ENCODE measurements at places on chromosomes 5 and 9.

DNA sequence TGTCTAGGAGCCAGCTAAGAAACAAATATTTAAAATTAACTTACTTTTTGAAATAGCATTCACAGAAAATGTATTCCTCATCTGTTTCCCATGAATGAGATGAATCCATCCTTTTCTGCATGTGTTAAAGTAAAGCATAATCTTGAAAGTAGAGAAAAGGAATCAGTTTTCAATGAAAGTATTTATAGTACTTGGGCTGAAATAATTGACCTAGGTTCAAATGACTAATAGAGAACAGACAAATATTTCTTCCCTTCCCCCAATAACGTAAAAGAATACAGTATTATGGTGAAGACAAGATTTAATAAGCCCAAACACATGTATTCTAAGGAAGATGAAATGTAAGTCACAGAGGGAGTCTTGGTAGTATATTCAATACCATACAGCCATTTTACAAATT, 403.5 kb downstream of the ZNF608 start:
- no peak for DNase-seq

- DNase-seq: no peak
Measured at GRCh38 chr9:135608999-135609317, 30.4 kb downstream of the GLT6D1 start.

GRCh38 chr5:158471535-158471924, 612.6 kb upstream of the CLINT1 start:
- DNase-seq: no peak

DNA sequence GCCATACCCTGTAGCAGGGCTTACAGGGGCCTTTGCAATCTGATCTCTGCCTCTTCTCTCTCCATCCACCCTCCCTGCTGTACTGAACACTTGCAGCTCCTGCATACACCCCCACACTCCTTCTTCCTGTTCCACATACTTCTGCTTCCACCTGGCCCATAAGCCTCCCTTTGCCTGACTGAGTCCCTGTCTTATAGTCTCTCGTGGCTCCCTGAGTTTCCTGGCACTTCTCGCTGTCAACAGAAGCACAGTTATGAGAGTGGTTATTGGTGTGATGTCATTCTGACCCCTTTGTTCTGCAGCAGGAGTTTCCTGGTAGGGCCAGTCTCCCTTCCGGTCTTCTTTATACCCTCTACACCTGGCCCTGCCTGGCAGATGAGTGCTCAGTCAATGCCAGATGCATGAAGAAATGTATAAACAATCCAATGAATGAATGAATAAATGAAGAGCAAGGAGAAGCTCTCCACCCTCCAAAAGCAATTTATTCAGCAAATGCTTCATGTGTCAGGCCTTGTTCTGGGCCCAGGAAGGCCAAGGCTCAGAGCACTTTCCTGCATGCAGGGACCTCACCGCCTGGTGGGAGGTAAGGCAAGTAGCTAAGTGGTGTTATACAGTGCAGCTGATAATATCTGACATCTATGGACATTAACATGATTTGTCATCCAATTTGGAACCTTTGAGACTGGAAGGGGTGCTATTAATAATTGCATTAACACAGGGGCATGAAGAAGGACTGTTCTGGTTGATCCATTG, 20.5 kb upstream of the CSF1R start:
- DNase-seq: no peak

DNA sequence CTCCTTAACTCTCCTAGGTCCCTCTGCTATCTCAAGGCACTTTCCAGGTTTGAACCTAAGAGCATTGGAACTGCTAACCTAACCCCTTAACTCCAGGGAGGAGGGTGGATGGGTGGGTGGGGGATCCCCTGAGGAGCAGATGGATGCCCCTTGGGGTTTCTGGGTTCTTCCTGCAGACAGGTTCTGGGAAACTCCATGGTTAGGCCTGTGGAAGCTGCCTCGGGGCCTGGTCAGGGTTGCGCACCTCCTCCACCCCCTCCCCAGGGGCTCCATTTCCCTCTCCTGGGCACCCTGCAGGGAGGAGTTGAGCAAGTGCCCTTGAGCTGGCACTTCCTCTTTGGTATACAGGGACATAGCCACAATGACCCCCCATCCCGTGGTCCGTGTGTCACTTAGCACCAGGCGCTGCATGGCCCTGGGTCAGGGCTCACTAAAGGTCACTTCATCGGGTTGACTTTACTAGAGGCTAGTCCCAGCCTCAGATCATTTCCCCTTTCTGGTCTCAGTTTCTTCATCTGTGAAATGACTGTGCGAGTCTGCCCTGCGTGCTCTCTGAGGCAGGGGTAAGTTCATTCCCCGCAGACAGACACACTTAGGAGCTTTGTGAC, 16.0 kb downstream of the CXXC5 start:
- DNase-seq: no peak

DNA sequence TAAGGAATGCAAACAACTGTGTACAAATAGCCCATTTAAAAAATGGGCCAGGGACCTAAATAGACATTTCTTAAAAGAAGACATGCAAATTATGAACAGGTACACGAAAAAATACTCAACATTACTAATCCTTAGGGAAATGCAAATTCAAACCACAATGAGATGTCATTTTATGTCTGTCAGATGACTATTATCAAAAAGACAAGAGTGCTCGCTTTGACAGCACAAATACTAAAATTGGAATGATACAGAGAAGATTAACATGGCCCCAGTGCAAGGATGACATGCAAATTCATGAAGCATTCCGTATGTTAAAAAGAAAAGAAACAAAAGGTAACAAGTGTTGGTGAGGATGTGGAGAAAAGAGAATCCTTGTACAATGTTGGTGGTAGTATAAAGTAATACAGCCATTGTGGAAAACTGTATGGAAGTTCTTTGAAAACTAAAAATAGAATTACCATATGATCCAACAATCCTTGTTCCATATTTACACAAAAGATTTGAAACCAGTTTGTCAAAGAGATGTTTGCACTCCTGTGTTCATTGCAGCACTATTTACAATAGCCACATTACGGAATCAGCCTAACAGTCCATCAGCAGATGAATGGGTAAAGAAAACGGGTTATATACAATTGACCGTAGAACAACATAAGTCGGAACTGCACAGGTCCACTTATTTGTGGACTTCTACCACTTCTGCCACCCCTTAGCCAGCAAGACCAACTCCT, 47.2 kb upstream of the PCAT7 start:
- DNase-seq: no peak

GRCh38 chr9:114096866-114097612, 2.1 kb downstream of the KIF12 start:
- no peak for DNase-seq

DNA sequence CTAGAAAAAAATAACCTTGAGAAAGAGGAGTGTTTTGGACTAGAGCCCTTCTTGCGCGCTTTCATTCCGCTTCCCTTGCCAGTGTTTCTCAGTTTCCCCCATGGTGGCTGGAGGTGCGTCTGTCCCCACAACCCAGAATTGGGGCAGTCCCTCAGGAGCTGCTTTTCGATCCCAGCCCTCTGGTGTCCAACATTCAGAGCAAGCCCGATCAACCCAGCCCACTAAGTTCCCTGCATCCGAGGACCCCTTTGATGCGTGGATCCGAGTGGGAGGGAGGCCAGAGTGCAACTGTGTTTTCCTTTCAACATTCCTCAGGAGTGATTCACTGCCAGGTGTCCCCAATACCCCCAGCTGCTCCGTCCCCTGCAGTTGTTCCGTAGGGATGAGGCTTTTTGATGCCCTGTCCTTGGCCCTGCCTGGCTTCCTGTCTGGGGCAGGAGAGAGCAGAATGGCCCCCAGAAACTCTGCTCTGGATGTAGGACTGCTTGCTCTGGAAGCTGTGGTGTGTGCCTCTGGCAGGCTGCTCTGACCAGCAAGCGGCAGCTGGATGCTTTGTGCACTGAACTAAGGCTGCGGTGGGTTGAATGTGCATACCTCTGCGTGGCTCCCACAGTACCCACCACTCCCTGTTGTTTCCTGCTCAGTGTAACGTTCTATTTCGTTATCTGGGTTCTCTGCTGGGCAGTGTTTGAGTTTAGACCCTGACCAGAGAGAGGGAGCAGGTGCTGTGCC, 117.5 kb downstream of the BOD1 start:
- no peak for DNase-seq

DNA sequence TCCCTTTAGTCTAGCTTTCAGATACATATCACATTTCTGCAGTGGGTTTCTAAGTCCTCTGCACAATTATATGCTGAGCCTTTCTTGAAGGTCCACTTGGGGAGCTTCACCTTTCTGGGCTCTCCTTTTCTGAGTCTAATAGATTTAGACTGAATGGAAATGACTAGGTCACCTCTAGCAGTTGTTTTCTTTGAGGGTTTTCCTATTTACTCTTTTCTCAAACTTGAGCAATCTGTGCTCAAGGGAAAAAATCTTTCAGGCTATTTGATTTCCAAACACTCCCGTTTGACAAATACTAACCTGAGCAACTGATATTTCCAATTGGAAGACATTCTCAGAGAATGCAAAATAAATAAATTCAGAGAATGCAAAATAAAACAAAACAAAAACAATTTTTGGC, 39.0 kb downstream of the ISOC1 start:
- DNase-seq: no peak

DNA sequence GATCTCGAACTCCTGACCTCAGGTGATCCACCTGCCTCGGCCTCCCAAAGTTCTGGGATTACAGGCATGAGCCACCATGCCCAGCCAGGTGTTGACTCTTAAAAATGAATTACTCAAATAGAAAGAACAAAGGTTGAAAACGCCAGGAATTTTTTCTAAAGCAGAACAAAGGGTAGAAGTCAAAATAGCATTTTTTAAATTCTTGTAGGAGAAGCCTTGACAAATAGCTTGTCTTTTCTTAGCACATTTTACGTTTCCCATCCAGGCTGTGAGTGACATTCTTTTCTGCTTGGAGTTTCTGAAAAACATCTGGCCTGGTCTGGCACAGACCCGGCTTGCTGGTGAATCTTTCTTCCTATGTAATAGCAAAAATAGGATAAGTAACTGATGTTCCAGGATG, 169.4 kb upstream of the ZNF462 start:
- DNase-seq: no peak
